ENCODE measurements at places on chromosomes 12 and 14.

GRCh38 chr12:110249716-110250225, 31.3 kb upstream of the ATP2A2 start:
- peak; percentile 46 for DNase-seq

GRCh38 chr12:105018012-105018411, 31.9 kb downstream of the NOPCHAP1 start:
- DNase-seq, result no peak

GRCh38 chr14:99327050-99327449, 55.1 kb upstream of the BCL11B start:
- DNase-seq, result no peak

DNA sequence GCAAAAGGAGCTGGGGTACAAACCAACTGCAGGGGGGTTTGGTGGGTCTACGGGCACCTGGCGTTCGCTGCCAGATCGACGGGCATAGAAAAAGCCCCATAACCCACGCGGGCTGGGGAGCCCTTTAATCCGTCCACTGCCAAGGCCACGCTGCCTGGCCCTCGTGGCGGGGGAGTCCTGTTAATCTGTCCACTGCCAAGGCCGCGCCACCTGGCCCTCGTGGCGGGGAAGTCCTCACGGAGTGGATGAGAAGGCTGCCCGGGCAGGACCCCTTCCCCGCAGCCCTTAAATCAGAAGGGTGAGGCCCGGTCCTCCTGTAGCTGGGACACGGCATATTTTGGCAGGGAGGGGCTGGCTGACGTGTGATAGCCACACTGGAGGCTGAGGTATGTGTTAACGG, 86.1 kb downstream of the NOC4L start:
- no peak for DNase-seq

DNA sequence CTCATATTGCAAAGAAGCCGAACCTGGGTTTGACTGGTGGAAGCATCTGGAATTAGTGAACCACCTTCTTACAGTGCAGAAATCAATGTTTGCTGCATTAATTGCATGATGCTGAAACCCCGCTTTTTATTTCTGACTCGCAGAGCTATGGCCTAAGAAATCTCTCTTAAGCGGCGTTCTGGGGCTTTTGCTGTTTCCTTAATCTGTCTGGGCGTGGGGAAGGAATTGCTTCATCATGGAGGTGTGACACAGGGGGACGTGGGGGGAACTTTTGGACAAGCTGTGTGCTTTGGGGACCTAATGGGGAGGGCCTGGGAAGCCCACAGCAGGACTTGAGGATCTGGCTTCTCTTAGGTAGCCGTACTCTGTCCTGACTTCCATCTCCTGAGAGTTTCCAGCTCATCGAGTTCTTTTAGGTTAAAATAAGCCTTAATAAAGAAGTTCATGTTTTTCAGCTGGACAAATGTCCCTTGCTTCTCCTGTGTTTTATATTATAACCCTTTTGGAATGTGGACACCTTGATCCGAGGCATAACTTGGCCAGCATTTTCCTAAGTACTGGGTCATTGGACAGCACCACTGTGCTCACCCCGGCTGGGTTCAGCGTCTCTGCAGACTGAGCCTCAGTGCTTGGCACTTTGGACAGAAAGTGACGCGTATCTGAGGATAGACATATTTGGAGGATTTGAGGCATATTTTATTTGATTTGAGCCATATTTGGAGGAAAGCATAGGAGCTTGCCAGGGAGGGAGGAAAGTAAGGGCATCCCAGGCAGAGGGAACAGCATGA, 192.1 kb upstream of the MYL2 start:
- no peak for DNase-seq

- DNase-seq, result peak; percentile 32
These were observed 11.8 kb upstream of the FBXO21 start for GRCh38 chr12:117202033-117202432.

DNA sequence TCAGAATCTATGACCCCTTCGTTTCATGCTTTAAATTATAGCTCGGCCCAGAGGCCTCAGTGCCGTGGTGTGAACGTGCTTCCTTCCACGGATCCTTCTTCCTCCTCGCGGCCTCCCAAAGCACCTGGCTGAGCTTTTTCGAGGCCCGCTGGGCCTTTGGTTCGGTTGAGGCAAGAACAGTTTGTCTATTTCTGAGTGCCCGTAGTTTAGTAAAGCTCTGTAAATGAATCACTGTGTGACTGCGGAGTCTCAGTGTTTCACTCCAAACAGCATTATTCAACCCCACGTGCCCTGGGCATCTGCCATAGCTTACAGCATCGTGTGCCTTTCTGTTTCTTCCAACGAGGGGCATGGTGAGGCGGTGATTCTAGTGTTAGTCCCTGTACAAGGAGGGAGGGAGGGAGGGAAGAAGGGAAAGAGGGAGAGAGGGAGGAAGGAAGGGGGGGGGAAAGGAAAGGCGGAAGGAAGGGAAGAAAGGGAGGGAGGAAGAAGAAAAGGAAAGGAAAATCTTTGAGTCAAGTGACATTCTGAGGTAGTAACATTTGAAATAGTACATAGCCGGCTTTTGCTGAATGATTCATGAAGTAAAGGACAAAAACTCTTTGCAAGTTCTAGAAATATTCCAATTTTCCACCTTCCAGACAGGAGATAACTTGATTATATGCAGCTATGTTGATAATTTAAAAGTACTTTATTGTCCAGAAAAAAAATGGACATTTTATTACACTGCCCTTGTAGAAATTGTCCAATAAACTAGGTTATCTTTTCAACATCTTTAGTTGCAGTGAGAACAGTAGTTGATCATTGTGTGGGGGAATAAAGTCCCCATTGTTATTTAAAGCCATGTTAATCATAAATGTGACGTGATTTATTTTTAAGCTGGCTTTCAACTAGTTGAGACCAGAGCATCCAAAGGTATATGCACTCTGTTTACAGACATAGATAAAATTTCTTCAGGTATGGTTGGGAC, 1.2 kb upstream of the TRIM9 start:
- DNase-seq, result no peak

DNA sequence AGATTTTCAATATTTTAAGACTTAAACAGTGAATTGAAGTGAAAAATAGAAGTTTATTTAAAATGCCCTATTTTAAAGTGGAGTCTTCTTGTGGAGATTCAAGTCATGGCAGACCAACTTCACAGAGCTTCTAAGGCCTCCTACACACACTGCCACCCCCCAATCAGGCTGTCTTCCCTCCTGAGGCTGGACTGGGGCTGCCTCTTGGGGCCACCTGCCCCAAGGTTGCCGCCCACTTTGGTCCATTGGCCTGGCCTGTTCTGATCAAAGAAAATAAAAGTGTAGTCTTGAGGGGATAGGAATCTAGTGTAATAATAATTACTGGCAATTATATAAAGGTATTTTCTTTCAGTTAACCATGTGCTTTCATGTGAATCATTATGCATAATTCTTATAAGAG, 1.3 kb downstream of the GOLT1B start:
- DNase-seq, result no peak

DNA sequence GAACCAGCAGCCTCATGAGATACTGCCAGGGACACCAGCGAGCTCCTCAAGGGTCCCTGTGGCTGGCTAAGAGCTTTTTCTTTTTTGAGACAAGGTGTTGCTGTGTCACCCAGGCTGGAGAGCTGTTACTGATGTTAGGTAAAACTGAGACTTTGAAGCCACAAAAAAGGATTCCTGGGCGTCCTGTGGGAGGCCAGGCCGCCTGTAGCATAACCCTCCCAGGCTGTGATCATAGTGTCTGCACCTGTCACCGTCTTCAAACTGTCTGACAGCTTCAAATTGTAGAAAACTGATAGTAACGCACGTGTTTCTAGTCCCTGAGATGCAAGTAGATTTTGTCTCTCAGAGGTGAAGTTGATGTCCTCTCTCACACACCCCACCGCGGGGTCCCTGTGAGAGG, 4.1 kb downstream of the ZFYVE21 start:
- DNase-seq, result no peak

- no peak for DNase-seq
These were observed 11.8 kb upstream of the DERA start for GRCh38 chr12:15899282-15899870.

- DNase-seq, result no peak
These were observed 51.8 kb downstream of the PPP2R5C start for GRCh38 chr14:101813171-101813759.

GRCh38 chr14:90266441-90267154, 10.2 kb downstream of the PSMC1 start:
- peak; percentile 46 for DNase-seq

GRCh38 chr12:62862259-62862881, 72.6 kb downstream of the PPM1H start:
- DNase-seq, result no peak

- DNase-seq, result no peak
These were observed 326.8 kb downstream of the PDZRN4 start for GRCh38 chr12:41514907-41515306.

GRCh38 chr12:110637869-110638441, 24.0 kb downstream of the TCTN1 start:
- DNase-seq, result no peak

DNA sequence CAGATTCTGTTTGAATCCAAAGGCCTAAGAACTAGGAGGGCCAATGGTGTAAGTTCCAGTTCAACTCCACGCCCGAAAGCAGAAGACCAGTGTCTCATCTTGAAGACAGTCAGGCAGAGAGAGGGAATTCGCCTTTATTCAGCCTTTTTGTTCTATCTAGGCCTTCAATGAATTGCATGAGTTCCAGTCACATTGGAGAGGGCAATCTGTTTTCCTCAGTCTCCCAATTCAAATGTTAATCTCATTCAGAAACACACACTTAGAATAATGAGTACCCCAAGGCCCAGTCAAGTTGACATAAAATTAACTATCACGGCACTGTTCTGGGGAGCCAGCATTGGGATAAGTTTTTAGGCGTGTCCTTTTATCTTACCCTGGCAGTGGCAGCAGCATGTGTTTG, 65.8 kb downstream of the C14orf39 start:
- no peak for DNase-seq

GRCh38 chr12:101967506-101967905, 90.1 kb downstream of the DRAM1 start:
- DNase-seq, result no peak

GRCh38 chr12:53805067-53805466, 53.3 kb upstream of the CISTR start:
- no peak for DNase-seq

DNA sequence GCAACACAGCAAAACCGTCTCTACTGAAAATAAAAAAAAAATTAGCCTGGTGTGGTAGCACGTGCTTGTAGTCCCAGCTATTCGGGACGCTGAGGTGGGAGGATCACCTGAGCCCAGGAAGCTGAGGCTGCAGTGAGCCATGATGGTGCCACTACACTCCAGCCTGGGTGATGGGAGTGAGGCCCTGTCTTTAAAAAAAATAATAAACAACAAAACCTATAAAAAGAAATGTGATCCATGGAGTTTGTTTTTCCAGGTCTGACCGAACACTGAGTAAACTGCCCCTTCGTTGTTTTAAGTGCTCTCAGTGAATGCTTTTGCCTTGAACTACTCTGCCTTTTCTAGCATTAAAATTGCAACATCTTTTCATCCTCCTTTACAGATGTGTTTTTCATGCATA, 76.8 kb downstream of the TESC start:
- DNase-seq, result no peak

DNA sequence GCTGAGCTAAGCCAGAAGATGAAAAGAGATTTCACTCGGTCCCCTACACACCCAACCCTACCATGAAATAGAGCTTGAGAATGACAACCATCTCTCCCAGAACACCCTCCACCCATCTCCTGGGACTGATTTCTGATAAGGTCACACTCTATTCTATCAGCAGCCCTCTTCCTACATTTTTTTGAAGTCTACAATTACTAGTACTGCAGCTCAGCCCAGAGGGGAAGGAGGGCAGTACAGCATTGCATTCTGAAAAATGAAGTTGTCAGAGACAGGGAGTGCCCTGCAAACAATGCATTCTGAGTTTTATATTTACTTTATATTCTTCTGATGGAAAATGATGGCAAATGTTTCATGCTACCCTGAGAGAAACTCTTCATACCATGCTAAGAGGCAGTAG, 318.5 kb downstream of the BCAT1 start:
- no peak for DNase-seq

DNA sequence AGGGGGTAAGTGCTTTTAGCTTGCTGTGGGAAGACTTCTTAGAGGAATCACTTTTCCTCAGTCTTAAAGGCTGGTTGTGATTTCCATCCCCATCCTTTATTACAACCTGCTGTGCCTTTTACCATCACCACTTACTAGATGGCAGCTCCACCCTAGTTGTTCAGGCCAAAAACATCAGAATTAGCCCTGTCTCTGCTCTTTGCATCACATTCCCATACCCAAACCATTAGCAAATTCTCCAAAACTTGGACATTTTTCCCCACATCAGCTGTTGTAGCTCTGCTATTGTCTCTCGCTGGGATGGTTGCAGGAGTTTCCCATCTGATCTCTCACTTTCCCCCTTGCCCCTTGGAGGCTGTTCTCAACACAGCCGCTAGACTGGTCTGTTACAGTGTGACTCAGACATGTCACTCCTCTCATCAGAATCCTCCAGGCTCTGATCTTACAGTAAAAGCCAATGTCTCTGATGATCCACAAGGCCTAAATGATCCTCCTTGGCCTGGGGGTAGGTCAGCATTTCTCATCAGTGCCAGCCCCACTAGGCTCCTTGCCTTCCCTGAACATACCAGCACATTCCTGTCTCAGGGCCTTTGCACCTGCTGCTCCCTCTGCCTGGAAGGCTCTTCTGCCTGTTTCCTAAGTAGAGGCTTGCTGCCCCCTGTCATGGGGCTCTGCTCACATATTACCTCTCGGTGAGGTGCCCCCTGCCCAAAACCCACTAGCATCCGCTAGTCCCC, 102.5 kb downstream of the BEGAIN start:
- no peak for DNase-seq

- no peak for DNase-seq
These were observed 208.2 kb downstream of the DIO2 start for GRCh38 chr14:80003138-80003537.

GRCh38 chr14:53310412-53310811, 157.3 kb upstream of the DDHD1 start:
- no peak for DNase-seq

DNA sequence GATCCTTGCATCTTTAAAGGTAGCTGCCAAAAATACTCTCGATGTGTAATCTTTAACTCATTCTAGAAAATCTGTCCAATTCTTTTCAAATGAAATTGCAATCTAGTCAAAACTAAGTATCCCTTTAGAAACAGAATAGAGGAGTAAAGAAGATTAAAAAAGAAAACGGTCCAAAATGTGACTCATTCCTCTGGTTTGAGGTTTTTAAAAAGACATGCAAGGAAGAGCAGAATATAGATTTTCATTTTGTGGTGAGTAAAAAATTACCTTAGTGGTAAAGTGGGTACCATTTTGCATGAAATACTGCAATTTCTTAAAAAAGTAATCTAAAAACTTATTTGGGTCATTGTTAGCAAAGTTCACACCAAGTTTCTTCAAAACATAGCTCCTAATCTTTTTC, 108.4 kb downstream of the BRMS1L start:
- no peak for DNase-seq

DNA sequence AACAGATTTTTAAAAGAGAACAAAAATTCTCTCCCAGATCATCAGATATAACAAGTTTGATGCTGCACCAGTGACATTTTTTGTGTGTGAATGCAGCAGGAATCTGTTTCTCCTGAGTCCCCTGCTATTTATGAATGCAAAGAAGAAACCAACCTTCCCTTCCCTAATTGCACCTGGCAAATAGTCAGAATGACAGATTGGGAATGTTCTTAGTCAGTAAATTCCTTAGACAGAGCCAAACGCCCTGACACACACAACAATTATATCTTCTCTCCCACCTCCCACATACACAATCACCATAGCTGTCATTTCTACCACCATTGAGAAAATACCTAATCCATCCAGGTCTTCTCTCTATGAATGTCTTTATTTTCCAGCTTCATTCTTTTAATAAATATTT, 174.4 kb downstream of the ALG10B start:
- no peak for DNase-seq

GRCh38 chr14:91232603-91233002, 11.9 kb downstream of the GPR68 start:
- DNase-seq, result no peak
